AML-193 (cell line): ENCODE measurements at places on chromosomes 16 and 17.

DNA sequence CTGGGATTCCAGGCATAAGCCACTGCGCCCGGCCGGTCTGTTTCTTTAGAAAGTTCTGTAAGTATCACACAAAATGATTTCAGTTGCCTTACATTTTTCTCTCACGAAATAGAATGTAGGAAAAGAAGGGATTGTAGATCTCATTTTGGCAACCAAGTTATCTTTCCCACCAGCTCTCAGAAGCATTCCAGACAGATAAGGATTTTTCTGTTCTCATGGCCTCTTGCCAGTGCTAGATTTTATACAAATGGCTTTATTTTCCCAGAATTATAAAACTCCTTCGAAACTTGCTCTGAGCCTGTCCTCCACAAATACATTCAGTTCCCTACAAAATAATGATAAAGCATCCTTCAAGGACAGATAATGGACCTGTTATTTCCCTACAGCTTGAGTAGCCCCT lies 46.9 kb downstream of the LCMT1 start:
- no peak for DNase-seq

GRCh38 chr17:66373944-66374817 lies 71.8 kb downstream of the PRKCA start:
- peak; percentile 38 for DNase-seq

DNA sequence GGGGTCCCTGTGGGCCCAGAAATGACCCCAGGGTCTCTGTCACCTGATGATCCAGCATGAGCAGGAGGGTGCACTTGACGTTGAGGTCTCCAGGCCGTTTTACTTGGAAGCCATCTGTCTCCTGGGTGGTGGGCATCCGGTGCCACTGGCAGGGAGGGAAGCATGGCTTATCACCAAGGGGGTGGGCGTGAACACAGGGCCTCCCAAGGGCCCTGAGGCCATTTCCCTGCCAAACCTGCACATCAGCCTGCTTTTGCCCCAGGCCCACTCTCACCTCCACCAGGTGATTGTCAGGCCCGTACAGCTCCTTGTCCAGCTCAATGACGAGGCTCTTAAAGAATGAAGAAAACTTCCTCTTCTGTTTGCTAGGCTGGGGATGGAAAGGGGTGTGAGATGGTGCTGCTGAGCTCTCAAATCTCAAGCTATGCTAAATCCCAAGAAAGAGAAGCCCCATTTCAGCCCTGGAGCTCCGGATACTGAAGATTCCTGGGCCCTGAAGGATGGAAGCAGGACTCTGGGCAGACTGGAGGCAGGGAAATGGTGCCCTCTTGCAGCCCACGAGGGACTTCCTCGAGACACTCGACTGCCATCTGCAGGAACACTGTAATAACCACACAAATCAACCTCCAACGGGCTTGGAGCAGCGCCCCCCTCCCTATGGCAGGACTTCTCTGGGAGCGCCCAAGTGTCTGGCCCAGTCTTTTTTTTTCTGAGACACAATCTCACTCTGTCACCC lies 7.1 kb upstream of the FTSJ3 start:
- peak; percentile 88 for DNase-seq

- DNase-seq: no peak
Observed at GRCh38 chr16:23374721-23375510, 72.8 kb downstream of the SCNN1B start.

GRCh38 chr17:61498042-61498994 lies 46.1 kb downstream of the TBX4 start:
- no peak for DNase-seq

GRCh38 chr16:593807-594206 lies 3.9 kb downstream of the RAB40C start:
- no peak for DNase-seq

- no peak for DNase-seq
Observed at GRCh38 chr17:62643496-62643895, 16.0 kb downstream of the MRC2 start.

DNA sequence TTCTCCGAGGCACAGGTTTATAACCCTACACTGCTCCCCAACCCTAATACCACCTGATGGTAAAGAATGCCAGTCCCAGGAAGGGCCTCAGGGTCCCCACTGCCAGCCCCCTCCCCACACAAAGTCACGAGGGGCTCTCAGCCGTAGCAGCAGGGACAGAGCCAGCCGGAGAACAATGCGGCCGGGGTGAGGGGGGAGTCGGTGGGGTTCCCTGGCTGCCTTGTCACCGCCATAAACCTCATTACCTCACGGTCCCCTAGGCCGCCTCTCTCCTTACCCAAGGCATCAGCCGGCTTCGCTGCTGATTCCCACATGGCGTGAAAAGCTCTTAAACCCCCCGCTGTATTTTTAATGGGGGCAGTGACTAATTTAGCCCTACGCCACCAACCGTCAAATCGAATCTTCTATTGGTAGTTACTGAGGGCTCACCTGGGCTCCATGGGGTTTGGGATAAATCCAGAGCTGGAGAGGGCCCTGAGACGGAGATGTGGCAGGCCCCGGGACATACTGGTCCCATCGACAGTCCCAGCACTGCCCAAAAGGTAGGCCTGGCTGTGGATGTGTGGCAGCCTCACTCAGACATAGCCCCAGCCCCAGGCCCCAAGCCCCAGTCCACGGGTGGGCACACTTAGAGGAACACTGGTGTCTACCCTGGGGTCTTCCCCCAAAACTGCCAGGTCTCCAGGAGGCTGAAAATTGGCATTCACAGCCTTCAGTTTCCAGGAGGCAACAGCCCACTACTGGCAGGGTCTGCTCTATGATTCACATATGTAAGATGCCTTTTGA lies 115.3 kb downstream of the C16orf78 start:
- no peak for DNase-seq

- no peak for DNase-seq
Observed at GRCh38 chr17:21774263-21774662, 81.9 kb downstream of the KCNJ18 start.

- no peak for DNase-seq
Observed at GRCh38 chr17:77160091-77160874, 19.5 kb downstream of the SEC14L1 start.

GRCh38 chr17:17420082-17420481 lies 56.7 kb upstream of the MED9 start:
- DNase-seq: no peak

- no peak for DNase-seq
Observed at GRCh38 chr16:85504242-85504641, 108.9 kb upstream of the GSE1 start.

- DNase-seq: no peak
Observed at GRCh38 chr16:48082516-48082915, 73.3 kb downstream of the ABCC12 start.

DNA sequence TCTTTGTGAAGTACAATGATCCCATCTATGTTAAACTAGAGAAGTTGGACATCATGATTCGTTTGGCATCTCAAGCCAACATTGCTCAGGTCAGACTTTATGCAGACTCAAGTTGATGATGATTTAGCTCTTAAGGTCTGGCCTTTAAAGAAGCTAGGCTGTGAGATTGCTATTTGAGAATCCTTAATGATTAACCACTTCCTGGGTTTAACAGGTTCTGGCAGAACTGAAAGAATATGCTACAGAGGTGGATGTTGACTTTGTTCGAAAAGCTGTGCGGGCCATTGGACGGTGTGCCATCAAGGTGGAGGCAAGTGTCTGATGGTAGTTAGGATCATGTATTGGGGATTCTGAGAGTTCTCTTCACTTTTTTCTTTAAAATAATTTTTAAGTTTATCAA lies 40.3 kb downstream of the AP2B1 start:
- DNase-seq: no peak

DNA sequence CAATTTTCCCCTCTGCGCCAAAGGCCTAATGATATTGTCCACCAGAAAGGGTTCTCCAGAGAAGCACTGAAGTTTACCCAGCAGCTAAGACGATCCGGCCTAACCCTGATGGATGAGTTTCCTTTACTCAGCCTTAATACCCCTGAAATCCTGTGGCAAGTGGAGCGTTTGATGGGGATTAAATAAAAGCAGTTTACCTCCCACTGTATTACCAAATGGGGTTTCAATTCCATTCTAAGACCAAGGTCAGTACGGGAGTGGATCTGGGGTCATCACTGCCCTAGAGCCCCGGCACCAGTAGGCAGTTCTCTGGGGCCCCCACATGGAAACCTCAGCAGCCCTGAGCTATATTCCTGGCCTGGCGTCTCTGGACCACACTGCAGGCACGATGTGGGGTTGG lies 97.1 kb upstream of the NOL11 start:
- DNase-seq: no peak

GRCh38 chr17:43839670-43840108 lies 6.7 kb upstream of the MPP3 start:
- no peak for DNase-seq

- no peak for DNase-seq
Observed at GRCh38 chr17:56034197-56034635, 119.1 kb upstream of the ANKFN1 start.

- no peak for DNase-seq
Observed at GRCh38 chr17:48649741-48650140, 23.6 kb upstream of the HOXB9 start.

GRCh38 chr16:4957720-4958509 lies at the start of gene SEC14L5:
Gene SEC14L5 (plus strand): TSS chr16:4958330. CDS start chr16:4959324, 994 bp downstream.
- peak; percentile 84 for DNase-seq

- DNase-seq: no peak
Observed at GRCh38 chr16:85926370-85926769, 27.4 kb downstream of the IRF8 start.

DNA sequence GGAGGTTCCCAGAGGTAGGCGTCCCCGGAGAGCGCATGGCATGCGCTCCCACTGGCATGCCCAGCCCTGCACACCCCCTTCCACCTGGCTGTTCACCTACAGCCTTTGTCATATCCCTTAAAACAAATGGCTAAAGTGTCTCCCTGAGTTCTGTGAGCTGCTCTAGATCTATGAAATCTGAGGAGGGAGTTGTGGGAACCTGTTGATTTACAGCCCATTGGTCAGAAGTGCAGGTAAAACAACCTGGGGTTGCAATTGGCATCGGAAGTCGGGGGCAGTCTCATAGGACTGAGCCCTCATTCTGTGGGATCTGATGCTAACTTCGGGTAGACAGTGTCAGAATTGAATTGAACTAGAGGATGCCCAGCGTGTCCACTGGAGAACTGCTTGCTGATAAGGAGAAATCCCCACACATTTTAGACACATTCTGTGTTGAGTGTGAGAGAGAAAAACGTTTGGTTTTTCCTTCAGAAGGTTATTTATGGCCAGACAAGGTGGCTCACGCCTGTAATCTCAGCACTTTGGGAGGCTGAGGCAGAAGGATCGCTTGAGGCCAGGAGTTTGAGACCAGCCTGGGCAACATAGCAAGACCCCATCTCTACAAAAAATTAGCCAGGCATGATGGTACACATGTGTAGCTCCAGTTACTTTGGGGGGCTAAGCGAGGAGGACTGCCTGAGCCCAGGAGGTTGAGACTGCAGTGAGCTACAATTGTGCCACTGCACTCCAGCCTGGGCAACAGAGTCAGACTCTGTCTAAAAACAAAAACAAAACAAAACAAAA lies 22.1 kb upstream of the GSG1L start:
- no peak for DNase-seq

GRCh38 chr17:75526555-75527270 lies 1.2 kb downstream of the LLGL2 start:
- DNase-seq: no peak

- no peak for DNase-seq
Observed at GRCh38 chr17:48545022-48545375, at the start of gene HOXB2. Gene HOXB2 (minus strand): TSS chr17:48545109. CDS start chr17:48544911, 198 bp downstream.

GRCh38 chr16:67961551-67961957 lies 6.9 kb downstream of the SLC12A4 start:
- DNase-seq: no peak

GRCh38 chr16:74623839-74624235 lies 16.9 kb upstream of the GLG1 start:
- DNase-seq: no peak

GRCh38 chr16:58850678-58851020 lies 116.5 kb upstream of the GOT2 start:
- DNase-seq: no peak

GRCh38 chr17:35094902-35095301 lies 24.8 kb downstream of the RAD51D start:
- DNase-seq: peak; percentile 61

DNA sequence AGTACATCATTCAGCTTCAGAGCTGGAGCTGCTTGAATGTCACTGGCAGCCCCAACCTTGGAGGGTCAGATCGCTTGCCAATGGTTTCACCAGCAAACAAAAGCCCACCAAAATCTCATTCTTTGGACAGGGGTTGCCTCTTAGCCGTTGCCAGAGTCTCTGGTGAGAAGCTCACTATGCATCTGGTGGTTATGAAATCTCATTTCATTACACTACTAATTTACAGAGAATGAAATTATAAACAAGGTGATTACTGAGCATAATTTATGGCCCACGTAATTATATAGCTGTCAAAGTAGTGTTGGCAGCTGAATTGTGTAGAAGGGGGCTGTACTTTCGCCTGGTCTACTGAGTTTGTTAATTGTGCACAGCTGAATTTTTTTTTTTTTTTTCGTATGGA lies 688.9 kb upstream of the KIF2B start:
- DNase-seq: no peak

DNA sequence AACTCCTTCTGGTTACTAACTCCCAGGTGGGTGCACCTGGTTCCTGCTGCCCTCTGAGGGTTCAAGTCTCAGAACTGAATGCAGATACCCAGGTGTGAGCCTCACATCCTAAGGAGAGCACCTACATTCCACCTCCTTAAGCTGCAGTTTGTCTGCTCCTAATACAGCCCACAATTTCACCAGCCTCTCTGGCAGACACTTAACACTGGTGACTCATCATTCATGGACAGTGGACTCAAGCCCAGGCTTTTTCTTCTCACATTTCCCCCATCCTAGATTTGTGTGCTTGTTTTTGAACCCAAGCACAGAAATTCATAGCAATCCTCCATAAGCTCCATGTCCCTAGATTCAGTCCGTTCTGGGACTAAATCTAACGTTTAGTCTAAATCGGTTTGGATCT lies 7.0 kb upstream of the MAF start:
- no peak for DNase-seq
